ENCODE measurements at places on chromosomes 4 and X. TPM values are rescaled to one million over a fixed set of nuclear protein-coding genes. Genes with fewer than 3 reads are reported as not detected.

GRCh38 chr4:86522349-86522748, 71.8 kb upstream of the PTPN13 start:
- DNase-seq: peak; percentile 39

GRCh38 chr4:147139455-147140198, 194.0 kb upstream of the TTC29 start:
- DNase-seq: no peak

DNA sequence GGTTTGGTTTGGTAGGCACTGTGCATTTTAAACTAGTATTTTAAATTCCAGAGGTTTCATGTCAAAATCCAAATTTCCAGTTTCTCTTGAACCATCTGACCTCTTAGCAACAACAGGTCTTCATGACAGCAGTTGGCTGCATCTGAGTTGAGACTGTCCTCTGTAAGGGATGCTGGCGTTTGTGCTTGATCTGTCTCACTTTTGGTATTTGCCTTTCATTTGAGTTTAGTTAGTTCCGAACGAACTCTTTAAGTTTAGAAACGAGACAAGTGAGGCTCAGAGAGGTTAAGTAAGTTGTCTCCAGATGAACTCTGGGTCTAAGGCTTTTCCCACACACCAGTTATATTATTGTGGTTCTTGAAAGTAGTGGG, 29.1 kb downstream of the SPARCL1 start:
- DNase-seq: no peak

DNA sequence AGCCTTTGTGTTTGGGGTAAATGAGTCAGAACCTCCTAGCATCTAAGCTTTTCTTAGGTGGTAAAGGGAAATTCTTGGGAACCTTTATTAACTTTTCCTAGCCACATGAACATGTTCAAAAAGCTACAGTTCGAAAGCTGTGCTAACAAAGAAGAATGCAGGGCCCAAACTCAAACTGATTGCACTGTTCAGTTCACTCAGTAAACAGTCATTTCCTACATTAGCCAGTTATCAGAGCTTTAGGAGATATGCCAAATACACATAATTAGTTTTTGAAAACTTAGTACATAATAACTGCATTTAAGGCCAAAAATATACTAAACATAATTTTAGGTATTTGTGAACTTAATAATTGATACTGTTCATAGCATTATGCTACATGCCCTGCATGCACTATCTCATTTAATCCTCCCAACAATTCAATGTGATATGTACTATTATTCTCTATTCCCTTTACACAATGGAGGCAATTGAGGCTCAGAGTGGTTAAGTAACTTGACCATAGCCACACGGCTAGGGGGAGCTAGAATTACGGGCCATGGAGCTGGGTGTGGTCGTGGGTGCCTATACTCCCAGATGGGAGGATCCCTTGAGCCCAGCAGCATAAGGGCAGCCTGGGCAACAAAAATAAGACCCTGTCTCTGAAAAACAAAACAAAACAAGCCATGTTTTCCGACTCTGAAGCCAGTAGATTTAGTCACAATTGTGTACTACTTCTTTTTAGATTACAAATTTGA, 43.9 kb upstream of the PDGFRA start:
- DNase-seq: no peak

GRCh38 chr4:62548765-62549164, 1348.6 kb downstream of the ADGRL3 start:
- no peak for DNase-seq

DNA sequence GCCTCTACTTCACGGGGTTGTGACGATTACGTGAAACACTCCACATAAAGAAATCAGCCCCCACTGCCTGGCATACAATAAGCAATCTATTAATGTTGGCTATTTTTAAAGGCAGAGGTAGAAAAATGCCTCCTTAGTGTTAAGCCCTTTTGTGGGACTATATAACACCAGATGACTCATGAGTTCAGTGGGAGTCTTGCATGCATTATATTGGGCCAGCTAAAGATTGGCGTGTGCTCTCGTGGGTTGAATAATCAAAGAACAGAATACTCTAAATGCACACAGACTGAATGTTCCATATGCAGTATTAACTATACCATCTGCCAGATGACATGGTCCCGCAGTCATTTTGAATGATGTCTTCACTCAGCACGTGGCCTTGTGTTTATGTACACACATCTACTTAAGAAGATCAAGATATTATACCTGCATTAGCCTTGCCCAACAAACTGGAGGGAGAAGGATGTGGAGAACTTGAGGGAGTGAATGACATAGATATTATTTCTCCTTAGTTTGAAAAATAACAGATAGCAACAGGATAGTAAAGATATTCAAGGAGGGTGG, 85.0 kb upstream of the MYOZ2 start:
- DNase-seq: no peak

DNA sequence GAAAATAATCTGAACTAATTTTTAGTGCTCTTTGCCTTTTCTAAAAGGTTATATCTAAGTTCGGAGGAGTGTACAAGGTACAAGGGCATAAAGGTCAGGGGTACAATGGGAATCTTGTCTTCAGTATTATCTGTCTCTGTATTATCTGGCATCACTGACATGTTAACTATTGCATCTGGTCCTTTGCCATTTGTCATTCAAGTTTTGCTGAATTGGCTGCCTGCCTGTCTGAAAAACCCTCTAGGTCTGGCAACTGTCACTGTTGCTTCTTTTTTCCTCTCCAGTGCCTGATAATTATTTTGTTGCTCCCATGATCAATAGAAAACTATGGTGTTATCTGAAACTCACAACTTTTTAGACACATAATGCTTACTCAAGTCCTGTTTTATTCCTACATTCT, 112.5 kb upstream of the STK26 start:
- DNase-seq: no peak

DNA sequence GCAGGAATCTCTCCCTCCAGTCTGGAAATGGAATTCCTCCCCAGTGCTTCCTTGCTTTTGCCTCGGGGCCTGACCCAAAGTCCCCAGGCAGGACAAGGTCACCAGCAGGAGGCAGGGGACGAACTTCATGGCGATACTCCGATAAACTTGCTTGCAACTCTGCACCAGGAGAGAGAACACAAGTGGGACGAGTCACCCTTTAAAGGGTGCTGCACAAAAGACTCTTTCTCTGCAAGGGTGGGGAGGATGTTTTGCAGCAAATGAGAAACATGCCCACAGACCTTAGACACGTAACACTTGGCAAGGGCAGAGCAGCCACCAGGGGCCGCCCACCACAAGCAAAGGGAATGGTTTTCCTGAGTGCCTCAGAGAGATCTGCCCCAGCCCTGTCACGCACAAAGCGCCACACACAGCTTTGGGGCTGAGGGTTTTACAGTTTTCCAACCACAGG, at the start of gene FGFBP2:
FGFBP2 (minus strand) TSS at position 175 of the 451 bp plus-strand sequence; CDS start at position 129, 46 bp downstream.
- DNase-seq: peak; percentile 36

DNA sequence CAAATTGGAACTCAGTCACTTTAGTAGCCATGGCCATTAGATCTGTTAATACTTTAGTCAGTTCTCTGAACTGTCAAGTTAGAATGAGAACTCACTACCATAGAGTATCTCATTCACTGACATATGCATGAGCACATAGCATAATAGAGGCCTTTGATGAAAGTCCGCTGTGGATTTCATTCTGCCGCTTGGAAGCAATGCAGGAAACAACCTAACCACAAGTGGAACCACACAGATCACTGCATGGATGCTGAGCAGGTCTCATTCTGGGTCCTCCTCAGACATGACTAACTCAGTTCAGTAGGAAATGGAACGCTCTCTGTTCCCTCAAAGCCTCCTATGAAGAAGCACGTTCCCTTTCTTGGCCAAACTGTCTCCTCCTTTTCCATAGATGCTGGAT, 1624.8 kb upstream of the TENM3 start:
- DNase-seq: no peak

GRCh38 chr4:7826176-7826908, 113.3 kb downstream of the AFAP1 start:
- no peak for DNase-seq

GRCh38 chrX:9324676-9325075, 140.2 kb upstream of the TBL1X start:
- no peak for DNase-seq

DNA sequence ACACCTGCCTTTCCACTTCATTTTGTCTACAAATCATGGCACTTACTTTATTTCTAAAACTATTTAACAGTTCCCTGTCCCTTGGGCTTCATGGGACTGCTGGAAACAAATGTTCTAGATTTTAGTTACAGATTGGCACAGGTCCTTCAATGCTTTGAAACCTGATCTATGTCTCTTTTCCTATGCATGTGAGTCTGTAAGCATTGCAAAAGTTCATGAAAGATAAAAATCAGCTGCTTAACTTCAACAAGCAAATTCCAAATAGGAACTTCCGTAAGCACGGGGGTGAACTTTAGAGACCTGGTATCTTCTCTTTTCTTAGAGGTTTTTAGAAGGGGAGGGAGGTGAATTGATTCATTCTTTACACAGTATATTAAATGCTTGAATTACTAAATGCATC, 9.5 kb downstream of the LGI2 start:
- no peak for DNase-seq

DNA sequence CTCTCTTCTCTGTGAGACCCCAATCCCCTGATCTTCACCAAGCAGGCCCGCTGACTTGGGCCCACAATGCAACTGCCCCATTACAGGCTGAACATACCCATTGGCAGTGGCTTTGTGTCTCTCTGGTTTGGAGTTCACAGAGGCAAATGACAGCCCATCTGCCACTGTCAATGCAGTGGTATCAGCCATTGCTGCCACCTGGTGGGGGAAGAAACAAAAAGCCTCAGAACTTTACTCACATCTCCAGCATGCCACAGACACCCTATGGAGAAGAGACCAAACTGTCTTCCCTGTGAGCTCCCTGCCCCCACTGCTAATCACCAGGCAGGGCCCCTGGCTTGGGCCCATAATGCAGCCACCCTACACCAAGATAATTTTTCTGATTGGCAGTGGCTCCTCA, 729.3 kb upstream of the ACTRT1 start:
- no peak for DNase-seq

DNA sequence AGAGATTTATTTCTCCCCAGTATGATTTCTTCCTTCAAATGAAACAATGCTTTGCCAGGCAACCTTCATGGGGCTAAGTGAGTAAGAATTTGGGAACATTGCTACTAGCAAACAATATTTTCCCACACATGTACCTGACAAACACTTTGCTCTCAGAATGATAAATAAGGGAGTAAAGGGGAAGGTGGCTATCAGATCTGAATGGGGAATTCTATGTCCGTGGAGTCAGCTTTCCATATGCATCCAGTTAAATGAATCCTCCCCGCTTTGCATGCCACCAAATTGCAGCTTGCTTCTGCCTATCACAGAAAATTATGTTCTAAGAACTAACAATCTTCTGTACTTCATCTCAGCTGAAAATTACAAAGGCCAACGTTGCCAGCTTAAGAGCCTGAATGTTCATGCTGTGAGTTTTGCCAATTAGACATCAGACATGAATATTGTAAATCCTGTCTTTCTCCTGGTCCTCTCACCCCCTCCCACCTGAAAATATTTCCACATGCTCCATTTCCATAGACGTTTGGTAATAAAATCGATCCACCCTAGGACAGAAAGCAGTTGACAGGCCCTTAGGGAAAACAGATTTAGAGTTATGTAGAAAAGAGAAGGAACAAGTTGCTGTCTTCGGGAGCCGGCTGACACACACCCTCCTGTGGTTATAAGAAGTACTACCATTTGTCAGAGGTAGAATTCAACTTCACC, 6.3 kb downstream of the MEPE start:
- peak; percentile 61 for DNase-seq

- no peak for DNase-seq
Measured at GRCh38 chr4:149799546-149799945, 16.1 kb downstream of the IQCM start.

- DNase-seq: no peak
Measured at GRCh38 chr4:8087921-8088495, 70.6 kb downstream of the ABLIM2 start.

- DNase-seq: no peak
Measured at GRCh38 chr4:182776376-182777105, 140.6 kb downstream of the DCTD start.

GRCh38 chr4:125315576-125316400, 1.0 kb downstream of the FAT4 start:
- peak; percentile 60 for DNase-seq

- DNase-seq: peak; percentile 55
Measured at GRCh38 chrX:101931488-101932248, at the start of gene ZMAT1. ZMAT1 (minus strand) TSS chrX:101932027; CDS start chrX:101932008, 19 bp downstream.

GRCh38 chrX:134797390-134797700, 139.1 kb upstream of the PLAC1 start:
- DNase-seq: no peak

DNA sequence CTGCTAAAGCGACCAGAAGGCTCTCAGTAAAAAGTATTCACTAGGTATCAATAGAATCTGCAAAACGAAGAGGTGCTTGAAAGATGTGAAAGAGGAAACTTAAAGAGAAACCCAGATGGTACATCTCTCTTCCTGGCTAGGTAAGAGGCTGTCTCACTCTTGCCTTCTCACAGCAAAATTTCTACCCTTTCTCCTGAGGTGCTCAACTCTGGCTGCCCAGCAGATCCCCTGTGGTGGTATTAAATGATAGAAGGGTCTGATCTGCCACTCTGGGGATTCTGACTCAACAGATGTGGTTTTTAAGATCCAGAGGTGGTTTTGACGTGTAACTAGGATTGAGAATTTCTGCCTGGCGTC, 14.9 kb upstream of the TSPAN5 start:
- no peak for DNase-seq

DNA sequence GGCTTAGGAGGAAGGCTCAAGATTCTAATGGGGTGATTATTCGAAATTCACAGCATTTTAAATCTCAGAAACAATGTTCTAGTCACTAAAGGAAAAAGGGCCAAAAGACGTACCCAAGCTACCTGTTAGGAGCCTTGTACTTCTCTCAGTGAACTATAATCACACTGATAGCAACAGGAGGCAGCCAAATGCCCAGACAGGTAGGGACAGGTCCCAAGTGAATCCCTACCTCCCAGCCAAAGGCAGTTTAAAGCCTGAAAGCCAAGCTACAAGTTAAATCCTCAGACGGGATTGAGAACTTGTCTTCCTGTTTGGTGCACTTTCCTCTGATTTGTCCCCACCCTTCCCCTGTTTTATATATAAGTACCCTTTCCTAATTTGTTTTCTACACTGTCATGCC, 24.3 kb upstream of the HHIP start:
- DNase-seq: no peak

GRCh38 chr4:9762823-9763475, 18.5 kb upstream of the DRD5 start:
- peak; percentile 74 for DNase-seq

DNA sequence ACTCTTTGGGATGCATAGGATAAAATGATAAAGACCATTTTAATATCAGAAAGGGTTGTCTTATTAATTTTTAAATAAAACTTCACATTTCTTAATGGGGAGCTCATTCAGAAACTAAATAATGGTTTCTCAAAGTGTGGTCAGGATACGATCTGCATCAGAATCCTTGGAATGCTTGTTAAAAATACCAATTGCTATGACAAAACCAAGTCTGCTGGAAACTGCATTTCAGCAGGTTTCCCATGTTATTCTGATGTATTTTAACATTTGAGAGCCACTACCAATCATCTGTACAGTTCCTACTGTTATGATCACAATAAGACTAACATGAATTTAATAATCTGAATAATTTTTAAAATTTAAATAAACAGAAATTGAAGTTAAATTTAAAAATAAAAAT, 115.1 kb downstream of the SOWAHB start:
- DNase-seq: peak; percentile 80

The MGARP gene
- total RNA-seq: 56.9 TPM

The SMARCAD1 gene
- 52.3 TPM for total RNA-seq

The FAM200B gene
- 30.4 TPM for total RNA-seq

The FBXL5 gene
- total RNA-seq: 129 TPM

The SPIN4 gene
- total RNA-seq: 3.1 TPM

The RTL5 gene
- total RNA-seq: 4.3 TPM

The LRP2BP gene
- total RNA-seq: 0.74 TPM

The MAB21L2 gene
- not detected for total RNA-seq

The RTL9 gene
- total RNA-seq: 1.5 TPM

The MAGIX gene
- total RNA-seq: 2.9 TPM

The TCEAL7 gene
- total RNA-seq: 52.5 TPM

The CFAP47 gene
- not detected for total RNA-seq

The SYN1 gene
- total RNA-seq: 0.09 TPM

Measured in fibroblast of the aortic adventitia (primary cell).